ENCODE measurements at places on chromosomes 4 and X. TPM values are rescaled to one million over a fixed set of nuclear protein-coding genes. Genes with fewer than 3 reads are reported as not detected.

The NWD2 gene
- total RNA-seq: under 0.01 TPM

The GLRA2 gene
- total RNA-seq: not detected

The TRMT10A gene
- total RNA-seq: 5.7 TPM

The UGT2A1 gene
- not detected for total RNA-seq

The HTN1 gene
- not detected for total RNA-seq

The HNRNPD gene
- 18.0 TPM for total RNA-seq

The FRAS1 gene
- 0.26 TPM for total RNA-seq

The ANOS1 gene
- total RNA-seq: not detected

The ADGRG4 gene
- total RNA-seq: not detected

The CXCL5 gene
- total RNA-seq: 0.17 TPM

The FAM133A gene
- not detected for total RNA-seq

The OTUD6A gene
- not detected for total RNA-seq

The SH3D19 gene
- total RNA-seq: 34.0 TPM

The IL1RAPL1 gene
- 0.86 TPM for total RNA-seq

The IRS4 gene
- not detected for total RNA-seq

The CYTL1 gene
- total RNA-seq: not detected

The ADGRG2 gene
- under 0.01 TPM for total RNA-seq

The TEX13B gene
- total RNA-seq: not detected

The SCML2 gene
- 1.1 TPM for total RNA-seq

The PDLIM3 gene
- 9.5 TPM for total RNA-seq

The HTRA3 gene
- total RNA-seq: 45.5 TPM

The PITX2 gene
- 1.3 TPM for total RNA-seq

The PF4V1 gene
- total RNA-seq: 1.9 TPM

The PABPC1L2A gene
- total RNA-seq: not detected

The GCNA gene
- total RNA-seq: 2.2 TPM

The SOD3 gene
- total RNA-seq: 22.5 TPM

The ARMCX2 gene
- 86.1 TPM for total RNA-seq

The DTHD1 gene
- total RNA-seq: not detected

The HERC5 gene
- 1.9 TPM for total RNA-seq

The ODAM gene
- not detected for total RNA-seq

The PLRG1 gene
- total RNA-seq: 97.6 TPM

The ADGRL3 gene
- total RNA-seq: not detected

The SOWAHD gene
- total RNA-seq: under 0.01 TPM

The S100P gene
- total RNA-seq: 0.32 TPM

The DOK7 gene
- 0.09 TPM for total RNA-seq

The PLP1 gene
- total RNA-seq: 0.26 TPM

The COL4A6 gene
- 1.1 TPM for total RNA-seq

The VSIG1 gene
- total RNA-seq: not detected

The TIGD4 gene
- total RNA-seq: 0.26 TPM

The SLC7A11 gene
- 37.5 TPM for total RNA-seq

The KIAA1210 gene
- not detected for total RNA-seq

The CCDC110 gene
- total RNA-seq: 2.0 TPM

The TRAM1L1 gene
- 3.3 TPM for total RNA-seq

The SCML1 gene
- total RNA-seq: 5.5 TPM

The EMCN gene
- not detected for total RNA-seq

The UGT2B10 gene
- total RNA-seq: not detected

The NEXMIF gene
- total RNA-seq: not detected

The SCD5 gene
- total RNA-seq: 11.6 TPM

The XAGE2 gene
- total RNA-seq: not detected

The RAP2C gene
- total RNA-seq: 14.3 TPM

The NDUFB11 gene
- total RNA-seq: 43.3 TPM

All from bronchial smooth muscle cell (primary cell).